ENCODE measurements at places on chromosomes 16 and 17. TPM values are rescaled to one million over a fixed set of nuclear protein-coding genes. Genes with fewer than 3 reads are reported as not detected.

Gene TBC1D3G
- total RNA-seq, result not detected

Gene KRT20
- total RNA-seq, result not detected

Gene IRF8
- 20.5 TPM for total RNA-seq

Gene ANKRD11
- 38.2 TPM for total RNA-seq

Gene NDE1
- 19.4 TPM for total RNA-seq

Gene MYH2
- total RNA-seq, result 0.06 TPM

Gene GNAO1
- total RNA-seq, result 34.4 TPM

Gene SHBG
- 1.5 TPM for total RNA-seq

- peaks cover 12% of the 10 kb centered on the region for H3K36me3 ChIP-seq
- DNase-seq, result no peak
- peaks cover 83% of the 10 kb centered on the region for H3K4me1 ChIP-seq
- H3K27ac ChIP-seq, result peak overlapping the region; percentile 80
- H3K4me3 ChIP-seq, result peak overlapping the region; percentile 47
These were observed 54.9 kb downstream of the SREBF1 start for GRCh38 chr17:17781591-17782496.

GRCh38 chr16:14196539-14196938 lies 125.4 kb downstream of the MRTFB start:
- H3K27me3 ChIP-seq, result no peaks in the 10 kb centered on the region
- H3K4me3 ChIP-seq, result no peak overlapping the region
- no peak overlapping the region for H3K27ac ChIP-seq
- no peaks in the 10 kb centered on the region for H3K36me3 ChIP-seq

DNA sequence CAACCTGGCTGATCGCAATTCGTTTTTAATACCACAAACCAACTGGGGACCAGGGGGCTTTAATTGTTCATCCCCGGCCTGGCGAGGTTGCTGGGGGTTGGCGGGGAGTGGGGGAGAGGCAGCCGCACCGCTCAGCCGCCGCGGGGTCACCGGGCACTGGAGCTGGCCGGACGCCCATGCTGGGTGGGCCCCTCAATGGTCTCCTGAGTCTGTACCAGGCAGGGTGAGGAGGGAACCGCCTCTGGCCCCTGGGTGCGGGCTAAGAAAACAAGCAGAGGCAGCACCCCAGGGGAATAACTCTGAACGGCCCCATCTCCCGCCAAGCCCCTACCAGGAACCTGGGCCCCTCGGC lies 43.9 kb downstream of the ACTG1 start:
- no peak for DNase-seq
- peaks cover 65% of the 10 kb centered on the region for H3K4me1 ChIP-seq
- H3K27ac ChIP-seq, result no peak overlapping the region
- peaks cover 60% of the 10 kb centered on the region for H3K36me3 ChIP-seq
- H3K4me3 ChIP-seq, result no peak overlapping the region

GRCh38 chr16:85185303-85186100 lies 73.2 kb upstream of the CIBAR2 start:
- DNase-seq, result no peak
- H3K4me3 ChIP-seq, result no peak overlapping the region
- H3K4me1 ChIP-seq, result peaks cover 25% of the 10 kb centered on the region
- no peaks in the 10 kb centered on the region for H3K27me3 ChIP-seq

DNA sequence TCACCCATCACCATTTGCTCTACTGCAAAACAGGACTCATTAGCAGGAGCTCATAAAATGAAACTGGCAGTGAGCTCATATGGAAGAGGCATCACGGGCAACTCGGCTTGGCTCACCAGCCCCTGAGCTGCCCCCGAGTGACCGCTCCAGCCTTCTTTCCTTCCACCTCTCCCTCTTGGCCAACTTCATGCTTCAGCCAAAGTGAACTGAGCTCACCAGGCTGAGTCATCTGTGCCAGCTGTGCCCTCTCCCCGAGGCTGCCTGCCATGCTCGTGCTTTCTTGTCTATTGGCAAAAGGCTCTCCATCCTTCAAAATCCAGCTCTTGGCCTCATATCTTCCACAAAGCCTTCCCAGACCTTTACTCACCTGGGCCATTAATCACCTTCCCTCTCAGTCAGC lies 391.4 kb downstream of the WWOX start:
- H3K27ac ChIP-seq, result no peak overlapping the region
- no peak overlapping the region for H3K4me3 ChIP-seq
- H3K36me3 ChIP-seq, result no peaks in the 10 kb centered on the region
- no peak for DNase-seq
- peaks cover 3% of the 10 kb centered on the region for H3K4me1 ChIP-seq

- H3K4me3 ChIP-seq, result no peak overlapping the region
- no peaks in the 10 kb centered on the region for H3K27me3 ChIP-seq
- peaks cover 6% of the 10 kb centered on the region for H3K4me1 ChIP-seq
- peak; percentile 11 for DNase-seq
- no peaks in the 10 kb centered on the region for H3K36me3 ChIP-seq
These were observed 14.2 kb downstream of the TRPV3 start for GRCh38 chr17:3543453-3543852.

GRCh38 chr17:47806913-47807255 lies 14.7 kb downstream of the OSBPL7 start:
- no peak overlapping the region for H3K4me3 ChIP-seq
- peaks cover 57% of the 10 kb centered on the region for H3K36me3 ChIP-seq
- no peaks in the 10 kb centered on the region for H3K27me3 ChIP-seq
- H3K4me1 ChIP-seq, result peaks cover 5% of the 10 kb centered on the region
- no peak overlapping the region for H3K27ac ChIP-seq

DNA sequence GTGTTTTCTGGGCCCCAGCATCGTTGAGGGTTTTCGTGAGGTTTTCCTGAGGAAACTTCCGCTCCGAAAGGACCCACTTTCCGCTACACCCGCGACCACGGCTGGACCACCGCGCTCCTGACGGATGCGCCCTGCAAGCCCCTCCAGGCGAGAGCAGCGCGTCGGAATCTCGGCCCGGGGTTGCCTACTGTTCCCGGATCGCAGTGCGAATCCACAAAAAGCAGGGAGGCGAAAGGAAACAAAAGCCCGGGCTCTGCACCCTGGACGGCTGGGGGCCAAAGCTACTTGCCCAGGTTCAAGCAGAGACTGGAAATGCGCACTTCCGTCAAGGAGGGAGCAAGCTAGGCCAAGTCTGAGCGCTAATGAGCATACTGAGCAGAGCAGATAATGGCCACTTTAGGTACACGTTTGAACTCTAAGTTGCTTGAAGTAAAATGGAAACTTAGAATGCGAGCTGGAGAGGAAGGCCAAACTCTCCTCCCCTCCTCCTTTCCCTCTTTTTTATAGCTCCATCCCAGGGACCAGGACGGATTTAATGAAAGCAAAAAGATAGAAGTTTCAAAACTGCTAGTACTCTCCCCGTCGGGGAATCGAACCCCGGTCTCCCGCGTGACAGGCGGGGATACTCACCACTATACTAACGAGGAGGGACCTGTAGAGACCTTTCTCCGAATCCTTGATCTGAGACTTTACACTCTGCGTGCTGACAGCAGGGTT lies 11.4 kb upstream of the AURKB start:
- no peaks in the 10 kb centered on the region for H3K36me3 ChIP-seq
- H3K4me3 ChIP-seq, result peak overlapping the region; percentile 92
- peak; percentile 89 for DNase-seq
- H3K27ac ChIP-seq, result peak overlapping the region; percentile 99
- peaks cover 40% of the 10 kb centered on the region for H3K4me1 ChIP-seq

- no peaks in the 10 kb centered on the region for H3K27me3 ChIP-seq
- H3K4me1 ChIP-seq, result no peaks in the 10 kb centered on the region
- H3K4me3 ChIP-seq, result no peak overlapping the region
These were observed 18.8 kb upstream of the GLG1 start for GRCh38 chr16:74625500-74626350.

DNA sequence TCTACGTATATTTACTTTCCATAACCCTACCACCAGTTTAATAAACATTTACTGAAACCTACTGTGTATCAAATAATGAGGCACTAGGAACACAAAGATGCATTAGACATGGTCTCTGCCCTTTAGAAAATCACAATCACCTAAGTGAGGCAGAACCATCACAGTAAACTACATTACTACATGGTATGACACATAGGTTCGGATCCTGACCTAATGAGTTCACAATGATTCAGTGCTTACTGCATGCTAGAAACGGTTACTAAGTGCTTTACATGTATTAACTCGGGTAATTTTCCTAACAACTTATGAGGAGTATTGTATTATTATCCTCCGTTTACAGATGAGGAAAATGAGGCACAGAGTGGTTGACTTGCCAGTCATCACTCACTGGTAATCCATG lies 5.2 kb upstream of the SYNRG start:
- H3K36me3 ChIP-seq, result peaks cover 32% of the 10 kb centered on the region
- no peak overlapping the region for H3K4me3 ChIP-seq
- DNase-seq, result no peak
- no peak overlapping the region for H3K27ac ChIP-seq
- peaks cover 5% of the 10 kb centered on the region for H3K4me1 ChIP-seq

DNA sequence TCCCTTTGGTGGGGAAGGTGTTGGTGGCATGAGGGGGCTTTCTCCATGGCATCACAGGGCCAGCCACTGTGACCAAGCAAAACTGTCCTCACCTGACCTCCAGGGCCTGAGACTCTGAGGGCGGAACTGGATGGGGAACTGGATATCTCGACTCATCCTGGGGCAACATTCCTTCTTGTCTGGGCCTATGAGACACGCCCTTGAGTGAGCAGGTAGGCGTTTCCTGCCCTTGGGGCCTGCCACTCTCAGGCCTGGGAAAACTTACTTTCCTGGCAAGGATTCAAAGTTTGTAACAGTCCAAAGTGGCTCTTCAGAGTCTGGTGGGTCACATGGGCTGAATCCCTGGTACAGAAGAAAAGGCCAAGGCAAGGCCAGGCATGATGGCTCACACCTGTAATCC lies 9.6 kb downstream of the MT1X start:
- no peaks in the 10 kb centered on the region for H3K27me3 ChIP-seq
- no peak overlapping the region for H3K27ac ChIP-seq
- no peak for DNase-seq
- no peaks in the 10 kb centered on the region for H3K4me1 ChIP-seq

GRCh38 chr16:13414154-13414553 lies 505.8 kb upstream of the ERCC4 start:
- DNase-seq, result no peak
- no peak overlapping the region for H3K4me3 ChIP-seq
- no peak overlapping the region for H3K27ac ChIP-seq
- H3K27me3 ChIP-seq, result no peaks in the 10 kb centered on the region
- no peaks in the 10 kb centered on the region for H3K36me3 ChIP-seq

GRCh38 chr16:86531641-86532525 lies 21.6 kb downstream of the FOXF1 start:
- peak overlapping the region; percentile 50 for H3K27ac ChIP-seq
- no peak overlapping the region for H3K4me3 ChIP-seq
- DNase-seq, result no peak
- peaks cover 26% of the 10 kb centered on the region for H3K4me1 ChIP-seq

DNA sequence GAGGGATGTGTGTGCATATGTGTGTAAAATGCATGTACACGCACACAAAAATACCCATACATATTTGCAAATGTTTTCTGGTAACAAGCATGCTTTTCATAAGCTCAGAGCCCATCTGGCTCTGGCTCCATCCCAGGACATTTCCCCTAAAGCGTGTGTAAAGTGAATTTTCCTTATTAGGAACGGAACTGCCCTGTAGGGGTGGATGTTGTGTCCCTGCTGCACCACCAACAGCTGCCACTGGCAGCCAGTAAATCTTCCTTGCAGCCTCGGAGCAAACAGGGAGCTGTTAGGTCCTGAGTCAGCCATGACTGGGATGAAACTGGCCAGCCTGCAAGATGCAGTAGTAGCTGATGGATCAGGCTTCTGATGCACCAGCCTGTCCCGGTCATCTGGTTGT lies 393.5 kb downstream of the UTP18 start:
- no peaks in the 10 kb centered on the region for H3K27me3 ChIP-seq
- H3K27ac ChIP-seq, result peak overlapping the region; percentile 13
- no peak overlapping the region for H3K4me3 ChIP-seq
- H3K4me1 ChIP-seq, result peaks cover 7% of the 10 kb centered on the region
- no peak for DNase-seq

GRCh38 chr17:71237903-71238538 lies 882.8 kb upstream of the SOX9 start:
- H3K36me3 ChIP-seq, result no peaks in the 10 kb centered on the region
- no peak overlapping the region for H3K4me3 ChIP-seq
- H3K27ac ChIP-seq, result no peak overlapping the region
- peak; percentile 9 for DNase-seq

DNA sequence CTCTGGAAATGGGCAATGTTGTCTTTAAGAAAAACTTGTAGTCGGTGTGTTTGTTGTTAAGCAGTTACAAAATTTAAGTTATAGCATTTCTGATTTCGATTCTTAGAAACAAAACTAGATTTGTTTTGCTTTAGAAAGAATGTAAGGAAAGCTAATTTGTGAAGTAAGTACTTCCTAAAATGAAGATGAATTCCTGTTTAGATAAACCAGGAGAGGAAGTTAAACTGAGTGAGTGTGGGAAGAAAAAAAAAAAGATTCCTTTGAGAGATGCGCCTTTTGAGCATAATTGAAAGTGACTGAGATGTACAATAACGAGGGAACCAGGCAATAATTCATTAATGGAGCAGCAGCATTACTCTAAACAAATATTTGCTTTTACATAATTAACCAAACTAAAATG lies 52.4 kb upstream of the ALOX12 start:
- no peak for DNase-seq
- no peak overlapping the region for H3K4me3 ChIP-seq
- H3K27me3 ChIP-seq, result no peaks in the 10 kb centered on the region
- H3K4me1 ChIP-seq, result no peaks in the 10 kb centered on the region
- H3K36me3 ChIP-seq, result no peaks in the 10 kb centered on the region

DNA sequence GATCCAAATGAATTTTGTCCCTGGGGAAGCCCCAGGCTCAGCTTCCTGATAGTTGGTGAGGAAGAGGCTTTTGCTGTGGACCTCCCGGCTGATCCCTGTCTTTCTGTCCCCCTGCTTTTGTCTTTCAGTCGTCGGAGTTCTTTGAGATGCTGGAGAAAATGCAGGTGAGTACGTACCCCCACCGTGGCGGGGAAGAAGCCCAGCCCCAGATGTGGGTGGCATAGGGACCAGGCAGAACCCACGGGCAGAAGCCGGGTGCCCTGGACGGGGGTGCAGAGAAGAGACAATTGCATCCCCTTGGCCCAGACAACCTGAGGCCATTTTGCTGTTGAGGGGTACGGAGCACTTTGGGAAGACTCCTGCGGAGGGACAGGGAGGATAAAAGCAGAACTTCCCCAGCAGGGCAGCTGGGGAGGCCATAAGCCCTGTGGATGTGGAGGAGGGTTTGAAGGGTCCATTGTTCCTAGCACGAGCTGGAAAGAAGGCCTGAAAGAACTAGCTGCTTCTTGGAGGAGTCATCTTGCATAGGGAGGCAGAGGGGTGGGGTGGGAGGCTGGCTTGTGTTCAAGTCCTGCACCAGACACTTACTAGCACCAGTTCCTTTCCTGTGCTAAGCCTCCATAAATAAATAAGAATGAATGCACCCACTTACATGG lies 105.6 kb downstream of the OR1D5 start:
- no peak for DNase-seq
- peaks cover 12% of the 10 kb centered on the region for H3K4me1 ChIP-seq

All from spinal cord (tissue), 10 donors.